Activated CD4-positive, alpha-beta T cell treated with anti-CD3 and anti-CD28 coated beads, Interleukin-2, amount 10 ng/mL, durations not matched to agents 24 days and 14 days (primary cell): ENCODE measurements at places on chromosomes 12 and 14. TPM values are rescaled to one million over a fixed set of nuclear protein-coding genes. Genes with fewer than 3 reads are reported as not detected.

Gene SALL2
- total RNA-seq = 1.6 and 1.7 TPM in 2 replicates

Gene CCDC38
- total RNA-seq = not detected in 2 replicates

Gene KRT75
- total RNA-seq = not detected in 2 replicates

- DNase-seq = no peak
These were observed 44.2 kb downstream of the SLC6A12 start for GRCh38 chr12:169528-170370.

- no peak for DNase-seq
These were observed 54.9 kb downstream of the DNAH10 start for GRCh38 chr12:123816896-123817537.

DNA sequence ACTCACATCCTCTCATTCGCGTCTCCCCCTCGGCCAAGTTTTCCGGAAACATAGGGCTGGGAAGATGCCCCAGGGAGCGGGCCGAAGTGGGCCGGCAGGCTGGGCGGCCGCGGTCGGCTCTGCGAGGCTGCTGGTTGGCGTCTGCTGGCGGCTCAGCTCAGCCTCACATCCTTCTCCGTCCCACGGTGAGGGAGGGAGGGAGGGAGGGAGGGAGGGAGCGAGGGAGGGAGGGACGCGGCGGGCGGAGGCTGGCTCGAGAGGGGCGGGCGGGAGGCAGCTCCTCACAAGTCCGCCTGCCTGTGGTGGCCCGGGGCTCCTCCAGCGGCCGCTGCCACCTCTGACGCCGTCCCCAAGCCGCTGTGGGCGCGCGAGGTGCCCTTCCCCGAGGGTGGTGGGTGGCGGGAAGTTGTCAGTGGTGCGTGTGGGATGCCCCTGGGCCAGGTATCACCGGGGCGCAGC is 93.8 kb downstream of the RFLNA start:
- peak; percentile 77 for DNase-seq

Gene MYO1H
- not detected in 2 replicates for total RNA-seq

Gene CLBA1
- 2.4 and 2.5 TPM in 2 replicates for total RNA-seq

- no peak for DNase-seq
These were observed 43.5 kb downstream of the TMX1 start for GRCh38 chr14:51283402-51284085.

Gene LMO3
- not detected in 2 replicates for total RNA-seq

- no peak for DNase-seq
These were observed 344.4 kb upstream of the STXBP6 start for GRCh38 chr14:25394356-25394755.

GRCh38 chr12:102833687-102834441 is 83.2 kb downstream of the PAH start:
- DNase-seq = no peak
